ENCODE measurements at places on chromosomes 16 and 17. TPM values are rescaled to one million over a fixed set of nuclear protein-coding genes. Genes with fewer than 3 reads are reported as not detected.

Gene CHRNE
- 0.38 TPM for total RNA-seq

Gene PIRT
- not detected for total RNA-seq

Gene COX6A2
- not detected for total RNA-seq

Gene ANKRD13B
- 4.4 TPM for total RNA-seq

Gene ACSM2A
- not detected for total RNA-seq

Gene PROCA1
- total RNA-seq, result 0.90 TPM

Gene CCDC154
- 0.70 TPM for total RNA-seq

Gene VASN
- 34.6 TPM for total RNA-seq

Gene SSTR5
- total RNA-seq, result not detected

Gene TMEM235
- total RNA-seq, result not detected

Gene HSF5
- total RNA-seq, result not detected

Gene SLFN12
- 35.1 TPM for total RNA-seq

Gene HS3ST2
- total RNA-seq, result not detected

Gene GIT1
- total RNA-seq, result 28.2 TPM

Gene NUDT16L1
- total RNA-seq, result 17.7 TPM

Gene SKAP1
- not detected for total RNA-seq

Gene TEKT1
- total RNA-seq, result not detected

Gene BPTF
- 21.8 TPM for total RNA-seq

Gene GUCY2D
- total RNA-seq, result not detected

Gene TAT
- total RNA-seq, result not detected

Gene ATP2A3
- 2.7 TPM for total RNA-seq

Gene KRT20
- not detected for total RNA-seq

Gene OR3A3
- total RNA-seq, result not detected

Gene TPSD1
- total RNA-seq, result not detected

Gene CES4A
- 3.3 TPM for total RNA-seq

Gene CD300E
- total RNA-seq, result not detected

Gene PMP22
- total RNA-seq, result 260 TPM

Gene KRT28
- not detected for total RNA-seq

Gene INCA1
- total RNA-seq, result 1.1 TPM

Gene C17orf113
- 0.15 TPM for total RNA-seq

Gene KRTAP4-6
- total RNA-seq, result not detected

Gene PTX4
- total RNA-seq, result not detected

Gene DNAH9
- total RNA-seq, result not detected

Gene HSPB9
- total RNA-seq, result not detected

Gene FAHD1
- total RNA-seq, result 71.6 TPM

Gene GPR142
- total RNA-seq, result not detected

Gene WNT9B
- total RNA-seq, result not detected

Gene CRISPLD2
- 0.98 TPM for total RNA-seq

Gene MT1E
- 148 TPM for total RNA-seq

Gene SDR42E1
- 0.08 TPM for total RNA-seq

Gene TNFRSF13B
- total RNA-seq, result not detected

Gene ZNF768
- 10.3 TPM for total RNA-seq
